ENCODE measurements at places on chromosomes 7 and 10. TPM values are rescaled to one million over a fixed set of nuclear protein-coding genes. Genes with fewer than 3 reads are reported as not detected.
A peak's percentile ranks its signal among the peaks of the same experiment; 100 is the strongest.

DNA sequence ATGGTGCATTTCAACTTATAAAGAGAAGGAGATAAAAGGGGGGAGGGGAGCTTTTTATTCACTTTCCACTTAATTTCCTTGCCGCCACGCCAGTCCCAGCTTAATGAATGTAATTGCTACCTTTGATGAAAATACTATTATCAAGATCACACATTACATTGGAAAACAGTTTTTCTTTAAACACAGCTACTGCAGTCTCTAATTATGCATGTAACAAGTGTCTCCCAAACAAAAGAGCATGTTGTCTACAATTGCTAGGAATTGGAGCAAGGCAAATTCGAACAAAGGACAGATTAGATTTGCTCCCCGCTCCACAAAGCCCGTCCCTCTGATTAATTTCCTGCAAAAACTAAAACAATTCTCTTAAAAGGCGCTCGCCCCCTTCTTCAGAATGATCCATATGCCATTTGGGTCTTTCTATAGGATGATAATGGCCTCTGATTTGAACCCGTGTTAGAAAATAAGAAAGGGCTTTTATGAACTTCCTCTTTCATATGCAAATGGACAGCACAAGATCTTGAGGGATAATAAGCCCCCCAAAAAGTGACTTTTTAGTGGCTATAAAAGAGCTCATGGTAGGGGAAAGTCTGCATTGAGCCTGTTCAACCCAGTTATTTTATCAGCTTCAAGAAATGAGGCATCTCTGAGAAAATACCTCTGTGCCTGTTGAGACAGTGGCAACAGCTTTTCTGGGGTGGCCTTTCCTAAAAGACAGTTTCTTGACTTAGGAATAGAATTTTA, 60.6 kb downstream of the ACADSB start:
- peaks cover 93% of the 10 kb centered on the region for H3K27me3 ChIP-seq
- H3K27ac ChIP-seq = no peak overlapping the region

ZNF425 gene
- total RNA-seq = 7.3 TPM

DNA sequence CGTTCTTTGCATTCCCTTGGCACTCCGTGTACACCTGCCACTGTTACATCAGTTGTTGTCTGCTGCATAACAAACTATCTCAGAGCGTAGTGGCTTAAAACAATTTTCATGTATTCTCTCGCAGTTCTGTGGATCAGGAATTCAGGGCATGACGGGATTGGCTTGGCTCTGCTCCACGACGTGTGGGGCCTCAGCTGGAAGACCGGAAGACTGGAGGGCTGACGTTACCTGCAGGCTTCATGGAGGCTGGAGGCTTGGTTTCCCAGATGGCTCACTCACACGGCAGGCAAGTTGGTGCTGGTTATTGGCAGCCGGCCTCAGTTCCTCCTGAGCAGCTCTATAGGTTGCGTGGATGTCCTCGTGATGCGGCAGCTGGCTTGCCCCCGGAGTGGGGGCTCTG, 25.5 kb downstream of the NYAP1 start:
- no peaks in the 10 kb centered on the region for H3K27me3 ChIP-seq
- H3K27ac ChIP-seq = no peak overlapping the region
- no peak for DNase-seq
- H3K36me3 ChIP-seq = no peaks in the 10 kb centered on the region

- peaks cover 13% of the 10 kb centered on the region for H3K4me1 ChIP-seq
- peak overlapping the region; percentile 58 for H3K27ac ChIP-seq
- H3K36me3 ChIP-seq = peaks cover 10% of the 10 kb centered on the region
- DNase-seq = no peak
- no peaks in the 10 kb centered on the region for H3K27me3 ChIP-seq
Observed at GRCh38 chr7:131501930-131502685, 54.3 kb downstream of the PODXL start.

- no peaks in the 10 kb centered on the region for H3K36me3 ChIP-seq
- H3K27me3 ChIP-seq = peaks cover 14% of the 10 kb centered on the region
- H3K27ac ChIP-seq = no peak overlapping the region
- H3K4me3 ChIP-seq = no peak overlapping the region
- DNase-seq = no peak
Observed at GRCh38 chr7:127041689-127042452, 210.9 kb downstream of the GRM8 start.

- peak overlapping the region; percentile 39 for H3K27ac ChIP-seq
- H3K36me3 ChIP-seq = peaks cover 4% of the 10 kb centered on the region
- no peaks in the 10 kb centered on the region for H3K27me3 ChIP-seq
Observed at GRCh38 chr7:111954056-111954455, 252.1 kb downstream of the DOCK4 start.

DNA sequence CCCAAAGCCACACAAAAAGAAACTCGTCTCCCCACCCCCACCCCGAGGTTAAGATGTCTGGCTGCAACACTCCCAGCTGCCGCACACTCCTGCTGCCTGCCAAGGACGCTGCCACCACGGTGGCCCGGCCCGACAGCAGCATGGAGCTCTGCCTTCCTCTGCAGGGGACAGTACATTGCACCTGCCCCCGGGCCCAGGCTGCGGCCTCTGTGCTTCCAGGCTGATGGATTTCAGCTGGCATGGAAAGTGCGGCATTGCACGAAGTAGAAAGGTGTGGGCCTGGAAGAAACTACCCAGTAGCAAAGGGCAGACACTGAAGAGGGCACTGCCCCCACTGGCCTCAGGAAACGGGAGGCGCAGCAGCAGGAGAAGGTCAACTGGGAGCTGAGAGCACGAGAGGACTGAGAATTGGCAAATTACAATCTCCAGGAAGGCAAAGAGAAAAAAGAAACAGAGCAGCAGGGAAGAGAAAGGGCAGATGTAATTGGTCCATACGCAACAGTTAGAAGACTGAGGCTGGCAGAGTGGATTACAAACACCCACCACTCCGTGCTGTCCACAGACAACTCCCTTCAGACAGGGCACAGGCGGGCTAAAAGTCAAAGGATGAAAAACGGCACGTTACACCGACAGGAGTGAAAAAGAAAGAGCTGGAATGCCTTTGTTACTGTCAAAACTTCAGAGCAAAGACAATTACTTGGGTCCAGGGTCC, 117.1 kb upstream of the DIP2C start:
- no peak overlapping the region for H3K4me3 ChIP-seq
- H3K27ac ChIP-seq = no peak overlapping the region
- no peak for DNase-seq
- no peaks in the 10 kb centered on the region for H3K4me1 ChIP-seq

UPK3BL2 gene
- 12.1 TPM for total RNA-seq

GRCh38 chr7:104679085-104679484, 334.9 kb upstream of the KMT2E start:
- H3K27me3 ChIP-seq = peaks cover 13% of the 10 kb centered on the region
- H3K27ac ChIP-seq = no peak overlapping the region
- H3K4me1 ChIP-seq = no peaks in the 10 kb centered on the region
- no peak overlapping the region for H3K4me3 ChIP-seq
- DNase-seq = no peak

DNA sequence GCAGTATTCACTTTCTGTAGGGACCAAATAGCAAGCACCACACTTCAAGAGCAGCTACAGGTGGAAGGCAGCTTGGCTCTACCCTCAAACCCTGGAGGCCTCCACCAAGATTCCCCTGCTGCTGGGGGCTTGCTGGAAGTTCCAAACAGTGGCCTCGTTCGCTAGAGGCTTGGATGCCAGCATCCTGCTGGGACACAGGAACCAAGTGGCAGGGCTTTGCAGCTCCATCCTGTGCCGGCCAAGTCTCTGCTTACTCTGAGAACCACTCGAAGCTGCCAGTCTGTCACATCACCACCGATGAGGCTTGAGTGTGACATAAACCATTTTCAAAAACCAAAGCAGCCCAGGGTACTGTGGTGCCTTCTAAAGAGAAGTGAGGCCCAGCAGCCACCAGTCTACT, 69.2 kb upstream of the UNC5B start:
- H3K27ac ChIP-seq = no peak overlapping the region
- no peak overlapping the region for H3K4me3 ChIP-seq
- DNase-seq = no peak
- H3K27me3 ChIP-seq = peaks cover 70% of the 10 kb centered on the region
- peaks cover 4% of the 10 kb centered on the region for H3K4me1 ChIP-seq
